Stimulated activated naive CD8-positive, alpha-beta T cell treated with anti-CD3 and anti-CD28 coated beads, Interleukin-15, Interleukin-2, amounts not matched to agents 100 U/mL and 50 U/mL, for 24 hours (primary cell): ENCODE measurements at places on chromosomes 2 and 18.

- DNase-seq, result no peak
Observed at GRCh38 chr2:112572005-112572404, 12.4 kb upstream of the CHCHD5 start.

GRCh38 chr18:77138270-77138669 lies 5.7 kb upstream of the MBP start:
- no peak for DNase-seq

- no peak for DNase-seq
Observed at GRCh38 chr2:201467666-201468065, 16.1 kb downstream of the STRADB start.

DNA sequence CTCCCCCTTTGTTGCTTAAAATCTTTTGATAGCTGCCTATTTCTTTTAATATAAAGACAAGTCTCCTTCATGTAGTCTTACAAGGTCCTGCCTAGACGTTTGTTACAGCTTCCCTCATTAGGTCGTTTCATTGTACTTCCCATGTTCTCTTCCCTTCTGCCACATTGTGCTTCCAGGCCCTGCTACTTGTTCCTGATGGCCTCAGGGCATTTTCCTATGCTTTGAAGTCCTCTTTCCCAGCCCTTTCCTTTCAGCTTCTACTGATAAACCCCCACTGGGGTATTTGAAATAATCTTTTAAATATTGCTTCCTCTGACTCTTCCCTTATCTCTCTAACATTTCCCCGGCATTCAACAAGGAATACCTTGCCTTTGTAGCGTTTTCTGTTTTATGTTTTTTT lies 67.4 kb downstream of the UBE2E3 start:
- DNase-seq, result no peak

GRCh38 chr2:127106457-127106990 lies 430 bp downstream of the BIN1 start:
- DNase-seq, result peak; percentile 28

DNA sequence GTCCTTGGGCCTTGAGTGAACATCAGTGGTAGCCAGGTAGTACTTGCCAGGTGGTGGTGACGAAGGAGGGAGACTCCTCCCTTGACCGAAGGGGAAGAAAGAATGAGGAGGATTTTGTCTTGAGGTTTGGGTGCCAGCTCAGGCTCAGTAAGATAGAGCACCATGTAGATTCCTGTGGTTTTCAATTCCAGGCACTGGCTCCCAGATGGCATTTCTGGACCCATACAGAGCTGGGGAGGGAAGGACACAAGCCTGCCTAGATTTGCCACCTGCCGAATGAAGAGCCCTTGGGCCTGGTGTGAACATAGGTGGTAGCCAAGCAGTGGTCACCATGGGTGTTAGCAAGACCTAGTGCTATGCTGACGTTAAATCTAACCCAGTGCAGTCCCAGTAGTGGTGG lies 108.8 kb upstream of the UBE2E3 start:
- DNase-seq, result no peak

GRCh38 chr2:231725476-231725875 lies 17.2 kb downstream of the PTMA start:
- no peak for DNase-seq

- DNase-seq, result no peak
Observed at GRCh38 chr18:76847916-76848315, 25.6 kb downstream of the ZNF236 start.

DNA sequence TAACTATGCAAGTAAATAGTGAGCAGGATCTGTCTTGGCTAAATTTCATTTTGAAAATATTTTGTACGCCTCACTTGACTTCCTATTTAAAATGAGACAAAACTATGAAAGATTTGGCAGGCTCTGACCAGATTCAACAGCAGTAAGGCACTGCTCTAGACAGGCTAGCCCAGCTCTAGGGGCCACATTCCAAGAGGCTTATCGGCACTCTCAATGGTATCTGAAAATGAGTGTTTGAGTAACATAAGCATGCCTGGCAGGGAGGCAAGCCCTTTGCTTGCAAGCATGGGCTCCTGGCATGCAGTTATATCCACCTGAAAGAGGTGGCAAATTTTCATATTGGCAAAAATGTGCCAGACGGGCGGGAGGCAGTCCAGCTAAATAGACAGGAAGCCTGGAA lies 10.5 kb downstream of the CAPN13 start:
- DNase-seq, result no peak

DNA sequence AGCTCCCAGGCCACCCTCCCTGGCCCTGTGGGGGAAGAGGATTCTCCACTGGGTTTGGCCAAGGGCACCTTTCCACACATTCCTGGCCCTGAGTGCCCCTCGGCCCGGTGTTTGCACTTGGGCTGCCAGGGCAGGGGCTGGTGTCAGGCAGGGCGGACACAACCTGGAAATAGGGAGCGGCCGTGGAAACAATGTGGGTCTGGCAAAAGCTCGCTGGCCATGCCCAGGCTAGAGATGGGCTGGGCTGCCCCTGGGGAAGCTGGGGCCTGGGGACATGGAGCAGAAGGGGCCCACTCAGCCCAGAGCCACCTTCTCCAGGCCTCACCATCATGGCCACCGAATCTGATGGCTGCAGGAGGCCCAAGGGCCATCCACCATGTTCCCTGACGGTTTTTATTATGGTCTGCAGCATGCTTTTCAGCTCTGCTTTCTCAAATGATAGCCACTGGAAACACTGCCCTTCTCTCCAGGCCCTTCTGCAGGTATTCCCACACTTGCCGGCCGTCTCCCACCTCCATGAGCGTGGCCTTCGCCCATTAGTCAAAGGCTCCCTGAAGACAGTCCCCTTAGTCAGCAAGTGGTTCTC lies 275.1 kb downstream of the CYP26B1 start:
- DNase-seq, result no peak

- no peak for DNase-seq
Observed at GRCh38 chr18:28071199-28071598, 105.7 kb downstream of the CDH2 start.

GRCh38 chr18:38402509-38402908 lies 836.9 kb upstream of the CELF4 start:
- DNase-seq, result no peak

GRCh38 chr18:10264260-10264659 lies 190.2 kb upstream of the APCDD1 start:
- no peak for DNase-seq

GRCh38 chr2:158273791-158274190 lies 172.1 kb downstream of the UPP2 start:
- DNase-seq, result no peak

GRCh38 chr2:8249769-8250168 lies 432.1 kb upstream of the ID2 start:
- DNase-seq, result no peak

- DNase-seq, result peak; percentile 60
Observed at GRCh38 chr2:110858135-110858725, 125.9 kb downstream of the ACOXL start.

DNA sequence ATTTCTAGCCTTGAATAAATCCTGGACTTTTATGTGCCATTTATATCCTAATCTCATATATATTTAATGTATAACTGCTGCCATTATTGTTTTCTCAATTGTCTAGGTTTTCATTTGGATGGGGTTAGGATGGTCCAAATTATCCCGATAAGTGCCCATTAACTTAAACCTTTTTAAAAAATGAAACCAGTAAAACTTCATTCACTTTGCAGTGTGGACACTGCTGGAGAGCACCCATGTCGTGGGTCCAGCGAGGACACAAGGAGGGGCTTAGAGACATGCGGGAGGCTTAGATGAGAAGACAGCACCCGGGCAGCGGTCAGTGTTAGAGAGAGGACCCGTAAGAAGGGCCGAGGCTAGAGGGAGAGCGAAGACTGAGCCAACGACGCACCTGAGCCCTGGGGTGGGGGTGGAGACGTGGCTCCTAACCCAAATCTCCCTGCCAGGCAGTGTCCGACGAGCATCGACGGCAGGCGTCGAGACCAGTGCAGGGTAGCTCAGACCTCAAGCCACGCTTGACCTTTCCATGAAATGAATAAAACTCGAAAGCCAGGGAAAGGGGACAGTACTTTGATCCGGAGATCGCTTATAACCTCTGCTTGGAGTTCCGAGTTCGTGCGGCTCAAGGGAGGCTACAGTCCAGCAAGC lies 9.0 kb upstream of the EN1 start:
- DNase-seq, result no peak

- DNase-seq, result no peak
Observed at GRCh38 chr2:124882423-124882822, 857.3 kb downstream of the CNTNAP5 start.

DNA sequence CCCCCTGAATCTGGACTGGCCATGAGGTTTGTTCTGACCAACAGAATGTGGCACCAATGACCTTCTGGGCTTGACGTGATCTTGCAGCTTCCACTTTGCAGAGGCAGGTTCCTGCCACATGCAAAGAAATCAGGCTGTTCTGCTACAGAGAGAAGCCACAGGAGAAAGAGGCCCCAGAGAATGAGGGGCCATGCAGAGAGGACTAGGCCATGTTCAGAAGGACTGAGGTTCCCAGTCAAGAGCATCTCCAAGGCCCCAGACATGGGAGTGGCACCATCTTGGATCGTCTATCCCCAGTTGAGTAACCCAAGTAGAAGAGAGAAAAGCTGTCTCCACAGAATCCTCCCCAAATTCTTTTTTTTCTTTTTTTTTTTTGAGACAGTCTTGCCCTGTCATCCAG lies 131.1 kb downstream of the ZBTB7C start:
- DNase-seq, result no peak

DNA sequence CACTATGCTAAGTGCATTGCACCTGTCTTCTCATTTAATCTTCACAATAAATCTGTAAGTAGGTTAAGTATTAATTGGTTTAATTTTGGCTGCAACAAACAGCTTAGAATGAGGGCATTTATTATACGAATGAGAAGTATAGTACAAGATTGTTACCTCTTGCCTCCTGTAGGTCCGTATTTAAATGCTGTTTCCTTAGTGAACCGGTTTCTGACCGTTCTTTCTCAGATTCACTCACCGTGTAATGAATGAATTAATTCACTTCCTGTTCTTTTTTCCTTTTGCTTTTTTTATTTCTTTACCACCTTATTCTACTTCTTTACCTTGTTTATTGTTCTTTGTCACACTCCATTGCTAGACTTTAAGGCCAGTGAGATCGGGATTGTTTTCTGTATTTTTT lies 153.8 kb upstream of the RASGRP3 start:
- DNase-seq, result no peak

GRCh38 chr18:40272630-40273231 lies 1682.3 kb upstream of the PIK3C3 start:
- DNase-seq, result no peak

DNA sequence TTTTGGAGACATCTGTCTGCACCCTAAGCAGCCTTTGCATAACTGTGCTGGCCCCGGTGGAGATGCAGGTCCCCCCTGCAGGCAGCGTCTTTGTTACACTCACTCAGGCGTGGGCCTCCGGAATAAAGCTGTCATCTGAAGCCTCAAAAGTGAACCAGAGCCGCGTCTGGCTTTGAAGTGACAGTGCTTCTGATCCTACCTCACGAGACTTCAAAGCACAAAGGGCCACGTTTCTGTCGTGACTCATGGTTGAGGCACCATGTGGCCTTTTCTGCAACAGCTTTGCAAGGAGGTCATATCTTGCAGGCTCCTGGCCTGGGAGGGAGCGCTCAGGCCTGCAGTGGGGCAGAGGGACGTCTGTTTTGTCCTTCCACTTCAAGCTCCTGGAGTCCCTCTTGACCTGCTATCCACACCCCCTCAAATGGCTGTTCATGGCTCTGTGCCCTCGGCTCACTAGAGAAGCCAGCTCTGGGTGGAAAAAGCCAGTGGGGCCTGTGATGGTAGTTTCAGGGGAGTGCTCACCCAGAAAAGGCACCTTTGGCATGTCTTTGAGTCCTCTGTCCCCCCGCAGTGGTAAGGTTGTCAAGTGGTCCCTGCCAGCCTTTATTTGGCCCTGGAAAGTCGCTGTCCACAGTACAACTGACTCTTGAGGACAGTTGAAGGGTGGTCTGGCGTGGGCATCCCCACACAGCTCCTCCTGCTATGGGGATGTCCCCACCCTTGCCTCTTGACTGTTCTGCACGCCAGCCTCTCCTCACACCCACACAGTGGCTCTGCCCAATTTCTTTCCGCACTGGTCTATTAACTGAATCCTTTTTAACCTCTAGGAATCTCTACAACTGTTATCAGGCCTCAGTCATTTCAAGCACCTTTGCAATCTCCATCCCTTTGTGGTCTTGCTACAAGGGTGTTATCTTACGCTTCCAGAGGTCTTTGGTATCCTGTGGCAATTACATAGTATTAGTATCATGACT lies 19.3 kb downstream of the GPR55 start:
- DNase-seq, result peak; percentile 87

GRCh38 chr2:7203056-7203467 lies 285.9 kb downstream of the RNF144A start:
- peak; percentile 62 for DNase-seq

DNA sequence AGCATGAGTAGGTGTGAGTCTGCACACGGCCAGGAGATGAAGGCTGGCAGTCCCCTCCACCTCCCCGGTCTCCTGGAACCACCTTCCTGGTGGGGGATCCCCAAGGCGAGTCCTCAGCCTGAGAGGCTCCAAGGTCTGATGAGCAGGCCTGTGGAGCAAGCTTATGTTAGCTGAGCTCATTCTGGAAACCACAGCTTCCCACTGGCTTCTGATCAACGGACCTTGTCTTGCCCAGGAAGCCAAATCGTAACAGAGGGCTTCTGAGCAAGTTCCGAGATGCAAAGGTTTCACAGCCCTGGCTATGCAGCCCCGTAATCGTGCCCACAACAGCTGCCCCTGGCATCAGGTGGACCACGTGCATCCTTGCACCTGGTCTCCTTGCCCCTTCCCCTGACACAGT lies 28.8 kb upstream of the GPR55 start:
- no peak for DNase-seq

- DNase-seq, result no peak
Observed at GRCh38 chr2:8545695-8546611, 135.9 kb upstream of the ID2 start.

DNA sequence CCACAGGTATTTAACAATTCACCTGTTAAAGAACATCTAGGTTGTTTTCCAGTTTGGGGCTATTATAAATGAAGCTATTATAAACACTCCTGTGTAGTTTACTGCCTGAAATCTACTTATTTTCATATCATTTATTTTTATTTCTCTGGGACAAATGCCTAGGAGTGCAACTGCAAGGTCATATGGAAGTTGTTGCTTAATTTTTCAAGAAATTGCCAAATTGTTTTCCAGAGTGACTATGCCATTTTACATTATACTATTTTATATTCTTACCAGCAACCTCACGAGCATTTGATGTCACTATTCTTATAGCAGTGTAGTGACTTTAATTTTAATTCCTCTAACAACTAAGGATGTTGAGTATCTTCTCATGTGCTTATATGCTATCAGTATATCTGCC lies 298.4 kb downstream of the EXOC6B start:
- DNase-seq, result no peak

- DNase-seq, result no peak
Observed at GRCh38 chr2:97911206-97911921, 84.4 kb downstream of the TMEM131 start.

DNA sequence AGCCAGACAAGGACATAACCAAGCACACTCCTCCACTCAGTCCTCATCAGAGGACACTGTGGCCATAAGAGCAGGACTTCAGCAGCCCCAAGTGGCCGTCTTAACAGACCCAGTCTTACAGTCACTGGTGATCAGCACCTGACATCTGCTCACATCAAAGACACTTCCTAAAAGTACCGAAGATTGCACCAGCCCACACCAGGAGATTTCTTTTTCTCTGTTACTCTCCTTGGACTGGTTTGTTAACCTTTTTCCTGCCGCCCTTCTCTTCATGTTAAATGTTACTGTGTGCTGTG lies 44.1 kb downstream of the MRPS5 start:
- DNase-seq, result no peak
